Esophagus squamous epithelium (tissue), 5 donors: ENCODE measurements at places on chromosomes 3 and 15.

- no peaks in the 10 kb centered on the region for H3K27me3 ChIP-seq
- peaks cover 27% of the 10 kb centered on the region for H3K4me1 ChIP-seq
- peak overlapping the region; percentile 62 for H3K27ac ChIP-seq
- no peaks in the 10 kb centered on the region for H3K36me3 ChIP-seq
- H3K4me3 ChIP-seq: no peak overlapping the region
- DNase-seq: no peak
These were observed 629.5 kb upstream of the KCNMB2 start for GRCh38 chr3:177906578-177907229.

- no peaks in the 10 kb centered on the region for H3K27me3 ChIP-seq
- no peak overlapping the region for H3K27ac ChIP-seq
- no peaks in the 10 kb centered on the region for H3K36me3 ChIP-seq
- no peak for DNase-seq
- no peak overlapping the region for H3K4me3 ChIP-seq
- H3K4me1 ChIP-seq: no peaks in the 10 kb centered on the region
These were observed 356.0 kb downstream of the SHQ1 start for GRCh38 chr3:72492240-72492639.

DNA sequence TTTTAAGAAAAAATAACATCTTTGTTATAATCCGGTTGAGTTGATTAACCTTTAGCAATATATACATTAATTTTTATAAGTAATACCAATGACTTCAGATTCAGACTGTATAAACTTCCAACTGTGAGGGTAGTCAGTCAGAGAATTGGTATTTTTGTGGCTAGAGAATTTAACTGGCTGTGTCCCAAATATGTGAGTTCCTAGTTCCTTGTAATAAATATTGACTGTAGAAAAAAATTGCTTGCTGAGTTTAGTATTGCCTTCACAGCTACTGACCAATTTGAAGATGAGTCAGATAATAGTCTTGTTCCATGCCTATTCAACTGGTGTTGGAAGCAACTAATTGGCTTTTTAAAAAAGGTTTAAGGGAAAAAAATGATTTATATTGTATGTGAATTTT, 210.8 kb downstream of the GAP43 start:
- H3K4me3 ChIP-seq: no peak overlapping the region
- no peak overlapping the region for H3K27ac ChIP-seq
- DNase-seq: no peak
- no peaks in the 10 kb centered on the region for H3K27me3 ChIP-seq
- no peaks in the 10 kb centered on the region for H3K36me3 ChIP-seq

GRCh38 chr15:81160312-81161159, 26.5 kb downstream of the CFAP161 start:
- H3K27me3 ChIP-seq: no peaks in the 10 kb centered on the region
- peak overlapping the region; percentile 52 for H3K27ac ChIP-seq
- peaks cover 41% of the 10 kb centered on the region for H3K4me1 ChIP-seq
- H3K36me3 ChIP-seq: no peaks in the 10 kb centered on the region

DNA sequence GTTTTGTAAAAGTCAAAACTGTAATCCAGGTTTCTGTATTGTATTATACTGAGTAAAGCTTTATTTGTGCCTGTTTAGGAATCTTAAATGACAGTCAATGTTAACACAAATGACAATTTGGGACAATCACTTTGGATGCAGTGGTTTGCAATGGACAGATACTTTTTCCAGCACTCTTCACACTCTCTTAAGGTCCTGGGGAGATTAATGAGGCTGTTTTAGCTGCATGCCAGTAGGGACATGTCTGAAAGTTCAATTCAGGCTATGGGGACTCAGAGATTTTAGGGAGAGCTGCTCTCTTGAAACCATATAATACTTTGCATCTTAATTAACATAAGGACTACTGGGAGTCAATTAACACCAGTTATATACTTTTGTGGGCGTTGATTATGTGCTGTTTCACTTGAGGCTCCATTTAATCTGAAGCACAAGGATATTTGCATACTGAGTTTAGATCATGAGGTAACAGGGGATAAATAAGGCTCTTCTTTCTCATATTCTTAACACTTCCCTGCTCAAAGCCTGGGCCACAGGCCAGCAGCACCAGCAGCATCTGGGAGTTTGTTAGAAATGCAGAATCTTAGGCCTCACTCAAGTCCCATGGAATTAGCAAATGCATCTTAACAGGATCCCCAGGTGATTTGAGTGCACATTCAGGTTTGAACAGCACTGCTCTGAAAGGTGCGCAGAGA, 972.8 kb downstream of the PLOD2 start:
- no peak overlapping the region for H3K27ac ChIP-seq
- no peaks in the 10 kb centered on the region for H3K27me3 ChIP-seq

GRCh38 chr15:77036537-77037387, 34.1 kb downstream of the TSPAN3 start:
- no peak for DNase-seq
- peaks cover 21% of the 10 kb centered on the region for H3K36me3 ChIP-seq
- no peak overlapping the region for H3K27ac ChIP-seq
- no peak overlapping the region for H3K4me3 ChIP-seq

DNA sequence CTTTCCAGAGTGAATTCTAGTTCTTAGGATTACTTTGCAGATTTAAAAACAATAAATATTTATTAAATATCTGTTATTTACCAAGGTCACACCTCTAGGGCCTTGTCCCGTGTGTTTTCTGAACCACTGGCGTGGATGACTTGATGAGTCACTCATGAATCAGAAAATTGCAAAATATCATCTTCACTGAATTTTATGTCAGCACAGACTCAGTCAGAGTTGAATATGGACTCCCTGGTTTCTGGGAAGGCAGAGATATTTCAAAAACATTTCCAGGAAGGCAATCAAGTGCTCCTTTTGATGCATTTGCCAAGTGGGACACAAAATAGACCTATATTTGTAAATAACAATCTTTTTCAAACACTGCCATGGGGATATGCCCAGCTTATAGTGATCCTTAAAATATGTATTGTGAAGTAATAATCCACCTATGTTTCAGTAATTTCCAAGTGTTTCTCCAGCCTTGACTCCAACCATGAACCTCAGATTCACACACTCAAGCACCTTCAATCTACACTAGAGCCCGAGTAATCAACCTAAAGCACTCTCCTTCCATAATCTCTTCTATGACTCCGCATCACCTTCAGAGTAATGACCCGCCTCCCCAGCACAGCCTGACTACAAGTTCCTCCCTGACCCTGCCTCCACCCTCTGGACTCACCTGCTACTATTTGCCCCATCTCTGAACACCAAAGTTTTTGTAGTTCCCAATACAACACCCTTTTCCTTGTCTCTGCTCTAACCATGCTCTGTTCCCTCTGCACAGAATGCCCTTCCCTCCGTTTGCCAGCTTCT, 24.3 kb downstream of the DPH3 start:
- no peaks in the 10 kb centered on the region for H3K27me3 ChIP-seq

GRCh38 chr3:150673966-150674365, 29.8 kb downstream of the ERICH6 start:
- DNase-seq: no peak
- no peak overlapping the region for H3K4me3 ChIP-seq
- H3K27ac ChIP-seq: no peak overlapping the region
- H3K36me3 ChIP-seq: no peaks in the 10 kb centered on the region

DNA sequence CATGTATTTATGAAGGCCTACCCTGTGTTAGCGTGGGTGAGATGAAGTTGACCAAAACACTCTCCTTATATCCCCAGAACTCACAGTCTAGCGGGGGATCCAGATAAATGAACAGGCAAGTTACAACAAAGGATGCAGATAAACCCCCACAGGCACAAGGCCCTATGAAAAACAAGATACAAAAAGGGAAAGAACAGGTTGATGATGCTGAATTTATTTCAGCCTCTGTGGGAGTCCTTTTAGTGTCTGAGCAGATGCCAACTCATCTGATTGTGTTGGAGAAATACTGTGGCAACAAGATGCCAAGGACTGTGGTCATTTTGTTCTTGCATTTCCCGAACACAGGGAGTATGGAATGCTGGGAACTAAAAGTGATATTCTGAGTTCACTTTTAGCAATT, 300.0 kb downstream of the CHST2 start:
- DNase-seq: no peak
- H3K27ac ChIP-seq: no peak overlapping the region
- no peaks in the 10 kb centered on the region for H3K27me3 ChIP-seq
- no peak overlapping the region for H3K4me3 ChIP-seq
